ENCODE measurements at places on chromosomes 16 and 17. TPM values are rescaled to one million over a fixed set of nuclear protein-coding genes. Genes with fewer than 3 reads are reported as not detected.

SDR42E2 gene
- not detected for polyA plus RNA-seq

SERPINF2 gene
- polyA plus RNA-seq = 1.6 TPM

KCNH4 gene
- 0.78 TPM for polyA plus RNA-seq

TBC1D3K gene
- not detected for polyA plus RNA-seq

ABI3 gene
- polyA plus RNA-seq = not detected

GGT6 gene
- not detected for polyA plus RNA-seq

PRSS8 gene
- polyA plus RNA-seq = not detected

SRL gene
- not detected for polyA plus RNA-seq

FN3K gene
- 6.0 TPM for polyA plus RNA-seq

KRT24 gene
- polyA plus RNA-seq = 0.83 TPM

VAT1L gene
- polyA plus RNA-seq = 60.6 TPM

IGSF6 gene
- not detected for polyA plus RNA-seq

PDILT gene
- polyA plus RNA-seq = not detected

TBC1D3E gene
- polyA plus RNA-seq = not detected

GRIN2A gene
- 0.11 TPM for polyA plus RNA-seq

IL17C gene
- not detected for polyA plus RNA-seq

FZD2 gene
- polyA plus RNA-seq = 2.5 TPM

ACTG1 gene
- 8,273 TPM for polyA plus RNA-seq

RAMP2 gene
- 0.96 TPM for polyA plus RNA-seq

TPPP3 gene
- 2.7 TPM for polyA plus RNA-seq

ZFP3 gene
- 0.05 TPM for polyA plus RNA-seq

MT4 gene
- polyA plus RNA-seq = not detected

AATK gene
- polyA plus RNA-seq = 11.8 TPM

NTN1 gene
- 18.1 TPM for polyA plus RNA-seq

KRT23 gene
- 0.86 TPM for polyA plus RNA-seq

RCVRN gene
- 1.1 TPM for polyA plus RNA-seq

KRTAP1-1 gene
- not detected for polyA plus RNA-seq

NOXO1 gene
- 8.5 TPM for polyA plus RNA-seq

CRYBA1 gene
- not detected for polyA plus RNA-seq

ARL16 gene
- 145 TPM for polyA plus RNA-seq

RPAIN gene
- 451 TPM for polyA plus RNA-seq

KRTAP2-2 gene
- polyA plus RNA-seq = not detected

NUPR1 gene
- polyA plus RNA-seq = not detected

NUP88 gene
- polyA plus RNA-seq = 86.5 TPM

NEUROD2 gene
- polyA plus RNA-seq = not detected

ZPBP2 gene
- not detected for polyA plus RNA-seq

EIF3CL gene
- polyA plus RNA-seq = 35.4 TPM

FBXW10 gene
- 0.56 TPM for polyA plus RNA-seq

BCL6B gene
- polyA plus RNA-seq = not detected

MYH1 gene
- not detected for polyA plus RNA-seq

DPEP2NB gene
- not detected for polyA plus RNA-seq

CAPNS2 gene
- polyA plus RNA-seq = not detected

TEKT1 gene
- polyA plus RNA-seq = not detected

CPNE7 gene
- polyA plus RNA-seq = 0.15 TPM

STXBP4 gene
- 21.3 TPM for polyA plus RNA-seq

MT1A gene
- not detected for polyA plus RNA-seq

PERCC1 gene
- not detected for polyA plus RNA-seq

TSPAN10 gene
- polyA plus RNA-seq = not detected

CD7 gene
- polyA plus RNA-seq = not detected

KRTAP9-1 gene
- polyA plus RNA-seq = not detected

OR3A3 gene
- polyA plus RNA-seq = not detected

SYT17 gene
- polyA plus RNA-seq = 3.0 TPM

BAIAP3 gene
- 65.2 TPM for polyA plus RNA-seq

BLMH gene
- 53.7 TPM for polyA plus RNA-seq

GNAO1 gene
- polyA plus RNA-seq = 39.3 TPM
